ENCODE measurements at places on chromosomes 7 and 10.

GRCh38 chr10:36256948-36257356 is 614.9 kb upstream of the FZD8 start:
- DNase-seq = no peak

DNA sequence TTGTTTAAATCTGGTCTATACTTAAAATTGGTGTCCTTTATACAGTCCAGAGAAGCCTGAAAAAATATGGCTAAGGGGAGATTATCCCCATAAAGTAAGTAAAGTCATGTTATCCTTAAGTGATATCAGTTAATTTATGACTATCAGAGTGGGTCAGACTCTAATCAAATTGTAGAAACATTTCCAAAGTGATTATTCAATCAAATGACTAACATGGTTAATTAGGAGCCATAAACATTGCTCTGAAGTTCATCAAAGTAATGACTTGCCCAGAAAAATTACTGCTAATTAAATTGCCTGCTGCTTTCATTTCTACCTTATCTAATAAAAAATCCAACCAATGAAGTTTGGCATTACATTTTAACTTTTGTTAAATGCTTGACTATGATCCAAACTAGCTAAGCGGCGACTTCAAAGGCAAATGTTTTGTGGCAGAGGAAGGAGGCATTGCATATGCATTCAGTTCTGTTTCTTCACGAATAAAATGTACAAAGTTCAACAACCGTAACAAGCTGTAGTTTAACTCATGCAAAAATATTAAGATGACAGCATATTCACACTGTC is 76.7 kb downstream of the ETV1 start:
- no peak for DNase-seq

- DNase-seq = no peak
Observed at GRCh38 chr7:45601094-45601493, 26.9 kb downstream of the ADCY1 start.

DNA sequence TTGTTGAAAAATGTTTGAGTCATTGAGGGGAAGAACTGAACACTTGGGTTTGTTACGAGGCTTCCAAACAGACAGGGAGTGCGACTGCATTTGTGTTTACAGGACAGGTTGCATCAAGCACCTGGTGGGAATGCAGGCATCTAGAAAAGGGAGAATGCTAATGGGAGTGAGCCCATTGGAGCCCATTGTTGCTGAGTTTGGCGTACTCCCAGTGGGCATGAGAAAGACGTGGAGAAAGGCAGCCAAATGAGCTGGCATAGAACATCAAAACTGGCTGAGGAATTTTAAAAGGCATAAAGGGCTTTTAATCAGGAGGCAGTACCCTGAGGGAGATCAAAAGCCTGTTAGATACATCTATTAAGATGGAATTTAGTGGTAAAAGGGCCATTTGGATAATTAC is 171.6 kb upstream of the NPSR1 start:
- DNase-seq = no peak

GRCh38 chr10:103197174-103197573 is 4.1 kb upstream of the NT5C2 start:
- peak; percentile 87 for DNase-seq

DNA sequence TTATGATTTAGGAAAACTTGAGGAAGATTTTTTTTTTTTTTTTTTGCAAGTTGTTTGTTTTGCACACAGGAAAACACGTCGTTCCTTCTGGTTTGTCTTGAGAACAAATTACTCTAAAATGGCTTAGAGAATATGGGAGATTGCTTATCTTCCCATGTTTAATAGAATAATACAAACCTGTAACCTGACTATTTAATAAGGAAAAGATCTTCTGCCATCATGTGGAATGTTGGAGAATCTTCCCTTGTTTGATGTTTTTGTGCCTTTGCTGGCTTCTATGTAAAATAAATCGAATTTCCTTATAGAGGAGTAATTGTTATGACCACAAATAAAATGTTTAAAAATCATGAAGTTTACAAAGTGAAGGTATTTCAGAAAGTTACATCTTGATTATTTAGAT is 818.8 kb downstream of the GATA3 start:
- no peak for DNase-seq

DNA sequence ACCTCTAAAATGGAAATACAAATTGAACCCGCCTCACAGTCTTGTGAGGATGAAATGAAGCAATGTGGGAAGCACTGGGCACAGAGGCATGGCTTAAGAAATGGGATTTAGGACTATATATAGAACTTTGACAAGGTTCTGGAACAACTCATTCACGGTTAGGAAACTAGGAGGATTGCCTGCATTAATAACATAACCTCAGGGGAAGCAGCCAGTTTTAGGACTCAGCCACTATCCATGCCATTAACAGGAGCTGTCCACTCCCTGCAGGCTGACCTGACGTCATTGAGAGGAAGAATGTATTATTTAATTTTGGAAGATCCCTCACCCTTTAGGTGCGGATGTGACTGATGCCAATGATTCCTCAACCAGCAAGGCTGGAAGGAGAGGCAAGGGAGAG is 34.8 kb downstream of the ITGB8 start:
- DNase-seq = no peak

- no peak for DNase-seq
Observed at GRCh38 chr7:158534598-158534997, 53.0 kb downstream of the PTPRN2 start.

- DNase-seq = peak; percentile 59
Observed at GRCh38 chr10:21300551-21300950, 224.9 kb downstream of the SKIDA1 start.

GRCh38 chr10:123804716-123805115 is 86.9 kb downstream of the CPXM2 start:
- DNase-seq = no peak

GRCh38 chr7:149547126-149547525 is 49.5 kb upstream of the ZNF746 start:
- no peak for DNase-seq

DNA sequence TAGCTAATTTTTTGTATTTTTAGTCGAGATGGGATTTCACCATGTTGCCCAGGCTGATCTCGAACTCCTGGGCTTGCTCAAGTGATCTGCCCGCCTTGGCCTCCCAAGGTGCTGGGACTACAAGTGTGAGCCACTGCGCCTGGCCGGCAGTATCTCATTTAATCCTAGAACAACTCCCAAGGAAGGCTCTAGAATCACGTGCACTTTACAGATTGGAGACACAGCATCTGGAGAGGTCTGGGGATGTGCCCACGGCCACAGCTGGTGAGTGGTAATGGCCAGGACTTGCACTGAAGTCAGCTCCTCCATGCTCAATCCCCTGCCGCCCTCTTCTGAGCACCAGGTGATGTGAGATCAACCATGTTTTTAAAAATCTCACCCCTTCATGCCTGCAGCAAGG is 43.1 kb downstream of the CARD11 start:
- DNase-seq = no peak

GRCh38 chr10:58237014-58237834 is 30.5 kb downstream of the IPMK start:
- no peak for DNase-seq

DNA sequence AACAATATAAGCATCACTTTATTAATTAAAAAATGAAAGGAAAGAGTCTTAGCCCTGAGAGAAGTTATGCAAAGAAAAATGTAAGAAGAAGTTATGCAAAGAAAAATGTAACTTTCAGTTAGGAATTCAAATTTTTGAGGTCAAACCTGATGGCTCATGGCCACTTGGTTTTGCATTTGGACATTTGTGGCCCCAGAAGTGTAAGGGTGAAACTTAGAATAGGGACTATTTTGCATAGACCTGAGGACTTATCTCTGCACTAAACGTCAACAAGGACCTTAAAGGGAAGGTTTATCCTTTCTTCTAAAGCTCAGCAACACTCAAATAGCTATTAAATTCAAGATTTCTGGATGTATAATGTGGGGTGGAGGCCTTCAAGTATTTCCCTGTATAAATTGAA is 724.5 kb upstream of the POT1 start:
- DNase-seq = no peak

DNA sequence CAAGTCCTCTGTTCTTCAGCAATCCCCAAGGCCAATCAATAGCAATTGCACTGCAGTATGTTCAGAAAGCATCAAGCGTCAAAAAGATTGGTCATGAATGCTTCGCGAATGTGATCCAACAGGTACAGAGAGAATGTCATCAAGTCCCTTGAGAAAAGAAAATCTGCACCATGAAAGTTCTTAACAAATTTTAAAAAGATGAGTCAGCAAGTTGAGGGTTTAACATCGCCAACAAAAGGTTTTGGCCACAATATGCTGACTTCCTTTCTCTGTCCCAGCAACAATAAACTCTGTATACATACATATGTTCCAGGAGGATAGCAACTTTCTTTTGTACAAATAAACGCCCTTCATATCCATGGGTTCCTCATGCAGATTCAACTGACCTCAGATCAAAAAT is 168.5 kb upstream of the C7orf33 start:
- DNase-seq = no peak

DNA sequence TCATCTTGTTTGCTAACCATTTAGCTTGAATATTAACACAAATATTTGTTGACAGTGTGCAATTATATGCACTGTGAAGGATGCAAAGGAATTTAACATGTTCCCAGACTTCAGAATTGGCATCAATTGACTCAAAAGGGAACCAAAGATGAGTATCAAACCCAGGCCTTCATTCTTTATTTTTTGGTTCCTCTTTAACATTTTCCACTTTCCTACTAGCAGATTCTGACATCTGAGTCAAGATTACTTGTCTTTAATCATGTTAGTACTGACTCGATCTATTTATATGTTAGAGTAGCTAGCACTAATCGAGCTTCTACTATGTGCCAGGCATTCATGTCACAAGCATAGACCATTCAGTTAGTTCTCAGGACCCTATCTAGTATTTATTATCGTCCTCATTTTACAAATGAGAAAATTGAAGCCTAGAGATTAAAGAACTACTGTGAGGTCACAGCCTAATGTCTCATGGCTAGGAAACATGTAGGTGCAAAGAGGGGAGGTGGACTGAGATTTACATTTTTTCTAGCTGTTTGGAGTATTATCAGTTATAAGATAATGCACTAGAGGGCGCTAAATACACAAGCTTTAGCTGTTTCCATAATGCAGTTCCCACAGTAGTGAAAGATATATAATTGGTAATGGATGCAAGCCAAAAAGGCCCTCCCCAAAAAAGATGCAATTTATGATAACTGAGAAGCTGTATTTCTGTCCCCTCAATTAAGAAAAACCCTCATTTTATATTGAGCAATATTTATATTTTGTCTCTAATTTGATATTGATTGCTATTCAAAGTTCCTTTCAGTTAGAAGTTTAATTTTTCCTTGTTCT is 32.9 kb upstream of the KMT2E start:
- DNase-seq = peak; percentile 89

DNA sequence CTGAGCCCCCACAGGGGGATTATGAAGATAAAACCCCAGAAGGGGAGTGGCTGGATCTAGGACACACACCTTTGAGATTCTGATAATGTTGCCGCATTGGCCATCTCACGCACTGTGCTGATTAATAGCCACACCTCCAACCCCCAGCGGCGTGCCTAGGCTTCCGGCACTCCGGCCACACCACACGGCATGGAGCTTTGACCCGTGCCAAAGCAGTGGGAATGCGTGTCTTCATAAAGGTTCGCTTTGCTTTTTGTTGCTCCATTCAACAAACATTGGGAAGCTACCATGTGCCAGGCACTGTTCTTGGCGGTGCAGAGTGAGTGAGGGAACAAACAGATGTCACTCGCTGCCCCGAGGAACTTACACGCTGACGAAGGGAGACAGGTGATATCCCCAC is 117.6 kb downstream of the TCERG1L start:
- DNase-seq = no peak

DNA sequence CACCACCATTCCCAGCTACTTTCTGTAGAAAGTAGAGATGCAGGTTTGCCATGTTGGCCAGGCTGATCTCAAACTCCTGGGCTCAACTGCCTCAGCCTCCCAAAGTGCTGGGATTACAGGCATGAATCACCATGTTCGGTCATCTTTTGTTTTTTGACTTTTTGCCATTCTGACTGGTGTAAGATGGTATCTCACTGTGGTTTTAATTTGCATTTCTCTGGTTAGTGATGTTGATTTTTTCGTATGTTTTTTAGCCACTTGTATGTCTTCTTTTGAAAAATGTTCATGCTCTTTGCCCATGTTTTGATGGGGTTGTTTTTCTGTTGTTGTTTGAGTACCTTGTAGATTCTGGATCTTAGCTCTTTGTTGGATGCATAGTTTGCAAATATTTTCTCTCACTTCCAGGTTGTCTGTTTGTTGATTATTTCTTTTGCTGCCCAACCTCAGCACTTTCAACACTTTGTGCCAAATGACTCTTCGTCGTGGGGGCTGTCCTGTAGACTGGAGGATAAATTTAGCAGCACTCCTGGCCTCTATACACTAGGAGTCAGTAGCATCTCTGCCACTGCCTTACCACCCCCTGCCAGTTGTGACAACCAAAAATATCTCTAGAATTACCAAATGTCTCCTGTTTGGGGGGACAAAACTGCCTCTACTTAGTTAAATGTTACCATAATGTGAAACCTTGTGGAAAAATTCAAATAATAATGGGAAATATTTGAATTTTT is 6.5 kb upstream of the CPED1 start:
- DNase-seq = no peak

- peak; percentile 81 for DNase-seq
Observed at GRCh38 chr10:100998183-100998990, 1.2 kb upstream of the LZTS2 start.

GRCh38 chr7:78125884-78126283 is 327.3 kb downstream of the PHTF2 start:
- no peak for DNase-seq

DNA sequence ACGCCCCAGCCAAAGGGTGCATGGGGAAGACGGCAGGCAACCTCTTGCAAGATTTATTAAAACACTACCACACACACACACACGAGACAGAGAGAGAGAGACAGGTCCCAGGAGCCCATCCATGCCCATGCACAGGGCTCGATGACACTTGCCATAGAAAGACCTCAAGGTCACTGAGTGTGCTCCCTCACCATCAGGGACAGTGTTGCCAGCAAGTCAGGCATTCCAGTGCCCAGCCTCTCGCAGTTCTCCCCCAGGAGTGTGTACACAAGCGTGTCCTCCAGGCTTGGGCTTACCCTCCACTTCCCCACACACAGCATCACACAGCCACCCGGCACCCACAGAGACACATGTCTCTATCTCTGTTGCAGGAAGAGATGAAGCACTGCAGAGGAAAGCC is 46.8 kb upstream of the SLF2 start:
- DNase-seq = no peak

DNA sequence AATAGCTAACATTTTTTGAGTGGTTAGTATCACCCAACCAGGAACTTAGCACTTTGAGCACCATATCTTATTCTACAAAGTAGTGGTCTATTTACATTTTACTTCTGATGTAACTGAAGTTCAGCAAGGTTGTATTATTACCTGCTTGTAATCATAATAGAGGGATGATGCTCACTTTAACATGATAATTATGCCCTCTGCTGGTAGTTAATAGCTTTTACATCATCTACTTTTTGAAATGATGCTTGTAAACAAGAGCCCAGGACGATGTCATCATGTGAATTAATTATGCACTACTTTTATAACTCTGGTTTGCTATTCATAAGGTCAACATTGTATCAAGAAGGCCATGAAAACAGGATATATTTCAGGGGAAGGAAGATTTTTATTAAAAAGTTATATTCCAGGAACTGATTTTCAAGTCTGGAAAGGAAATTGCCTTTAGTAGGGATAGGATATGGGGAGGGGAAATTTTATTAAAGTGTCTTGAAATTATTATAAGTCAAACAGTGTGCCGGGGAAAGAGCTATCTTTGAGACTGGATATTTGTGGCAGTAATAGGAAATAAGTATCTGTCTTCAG is 80.3 kb upstream of the SCIN start:
- peak; percentile 65 for DNase-seq

- DNase-seq = no peak
Observed at GRCh38 chr10:59055045-59055444, 121.4 kb upstream of the PHYHIPL start.

- DNase-seq = no peak
Observed at GRCh38 chr7:12907774-12908173, 220.3 kb downstream of the ARL4A start.

Measured in suppressor macrophage treated with lipopolysaccharide for 1 hour (primary cell).